ENCODE measurements at places on chromosomes 2 and 18. TPM values are rescaled to one million over a fixed set of nuclear protein-coding genes. Genes with fewer than 3 reads are reported as not detected.
A peak's percentile ranks its signal among the peaks of the same experiment; 100 is the strongest.

- no peaks in the 10 kb centered on the region for H3K4me1 ChIP-seq
- H3K27me3 ChIP-seq: no peaks in the 10 kb centered on the region
- no peaks in the 10 kb centered on the region for H3K36me3 ChIP-seq
- DNase-seq: no peak
- no peak overlapping the region for H3K27ac ChIP-seq
Observed at GRCh38 chr2:194730266-194730665, 926.8 kb upstream of the SLC39A10 start.

GRCh38 chr2:232235716-232236115 lies 142.8 kb upstream of the ALPP start:
- H3K27me3 ChIP-seq: no peaks in the 10 kb centered on the region
- peak overlapping the region; percentile 43 for H3K27ac ChIP-seq
- DNase-seq: no peak
- H3K4me3 ChIP-seq: no peak overlapping the region

- H3K4me1 ChIP-seq: no peaks in the 10 kb centered on the region
- no peak for DNase-seq
Observed at GRCh38 chr2:202965810-202966460, 48.7 kb upstream of the NBEAL1 start.

DNA sequence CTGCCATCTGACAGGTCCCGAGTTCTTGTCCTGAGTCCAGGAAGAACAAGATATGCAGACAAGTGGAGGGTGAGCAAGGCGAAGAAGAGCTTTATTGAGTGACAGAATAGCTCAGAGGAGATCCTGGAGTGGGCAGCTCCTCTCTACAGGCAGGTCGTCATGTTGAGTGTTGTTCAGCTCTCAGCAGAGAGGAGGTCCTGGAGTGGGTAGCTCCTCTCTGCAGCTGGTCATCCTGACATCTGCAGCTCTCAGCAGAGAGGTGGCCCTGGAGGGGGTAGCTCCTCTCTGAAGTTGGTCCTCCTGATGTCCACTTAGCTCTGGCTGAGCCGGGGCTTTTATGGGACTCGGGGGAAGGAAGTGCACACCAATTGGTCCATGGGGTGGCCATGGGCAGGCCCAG lies 90.4 kb downstream of the ATAD2B start:
- peaks cover 7% of the 10 kb centered on the region for H3K36me3 ChIP-seq
- no peak for DNase-seq
- H3K27me3 ChIP-seq: no peaks in the 10 kb centered on the region
- no peak overlapping the region for H3K4me3 ChIP-seq
- peaks cover 4% of the 10 kb centered on the region for H3K4me1 ChIP-seq

DNA sequence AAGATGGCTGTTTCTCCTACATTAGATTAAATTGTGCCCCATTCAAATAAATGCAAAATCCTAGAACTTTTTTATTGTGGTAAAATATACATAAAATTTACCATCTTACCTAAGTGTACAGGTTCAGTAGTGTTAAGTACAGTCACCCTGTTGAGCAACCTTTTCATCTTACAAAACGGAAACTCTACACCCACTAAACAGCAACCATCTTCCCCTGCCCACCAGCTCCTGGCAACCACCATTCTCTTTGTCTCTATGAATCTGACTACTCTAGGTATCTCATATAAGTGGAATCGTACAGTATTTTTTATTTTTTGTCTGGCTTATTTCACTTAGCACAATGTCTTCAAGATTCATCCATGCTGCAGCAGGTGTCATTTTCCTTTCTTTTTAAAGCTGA lies 53.0 kb downstream of the ASXL2 start:
- no peak overlapping the region for H3K27ac ChIP-seq
- H3K36me3 ChIP-seq: peaks cover 5% of the 10 kb centered on the region
- H3K4me3 ChIP-seq: no peak overlapping the region
- DNase-seq: peak; percentile 41
- peaks cover 63% of the 10 kb centered on the region for H3K4me1 ChIP-seq

DNA sequence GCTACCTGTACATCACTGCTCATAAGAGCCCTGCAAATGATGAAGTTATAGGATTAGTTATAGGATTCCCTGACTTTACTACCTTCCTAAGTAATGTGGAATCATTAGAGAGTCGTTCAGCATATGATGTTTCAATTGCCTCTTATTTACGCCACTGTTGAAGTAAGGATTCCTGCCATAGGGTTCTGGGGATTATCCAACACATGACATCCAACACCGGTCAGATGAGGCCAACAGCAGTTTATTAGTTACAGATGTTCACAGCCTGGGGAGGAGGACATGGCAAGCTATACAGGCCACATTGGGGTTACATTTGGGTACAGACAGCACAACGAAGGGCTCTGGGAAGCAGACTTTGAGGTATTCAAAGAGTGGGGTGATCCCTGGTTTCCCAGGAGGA lies 134.1 kb upstream of the MC4R start:
- H3K36me3 ChIP-seq: no peaks in the 10 kb centered on the region
- H3K4me3 ChIP-seq: no peak overlapping the region
- no peaks in the 10 kb centered on the region for H3K27me3 ChIP-seq
- DNase-seq: no peak

DNA sequence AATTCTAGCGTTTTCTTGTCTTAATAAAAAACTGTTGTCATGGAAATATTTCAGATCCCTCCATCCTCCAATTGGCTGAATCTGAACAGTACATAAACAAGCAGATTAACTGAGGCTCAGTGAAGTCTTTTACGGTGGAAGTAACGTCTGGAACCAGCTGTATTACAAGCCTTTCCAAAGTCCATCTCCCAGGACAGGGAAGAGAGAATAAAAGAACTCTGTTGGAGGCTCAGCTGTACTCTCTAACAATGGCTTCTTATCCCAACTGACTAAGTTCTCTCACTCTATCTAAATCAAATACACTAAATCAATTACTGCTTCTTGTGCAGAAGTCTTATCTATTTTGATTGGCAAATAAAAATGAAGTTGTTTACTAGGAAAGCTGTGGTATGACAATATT lies 19.9 kb upstream of the NEDD4L start:
- H3K4me3 ChIP-seq: no peak overlapping the region
- H3K36me3 ChIP-seq: no peaks in the 10 kb centered on the region
- no peaks in the 10 kb centered on the region for H3K27me3 ChIP-seq
- DNase-seq: no peak
- H3K4me1 ChIP-seq: no peaks in the 10 kb centered on the region
- no peak overlapping the region for H3K27ac ChIP-seq

- no peak for DNase-seq
- peaks cover 2% of the 10 kb centered on the region for H3K4me1 ChIP-seq
- no peak overlapping the region for H3K4me3 ChIP-seq
- no peak overlapping the region for H3K27ac ChIP-seq
Observed at GRCh38 chr2:180324182-180324581, 317.1 kb upstream of the CWC22 start.

Gene ITGB6
- not detected for total RNA-seq

Gene IL36A
- 2.1 TPM for total RNA-seq

Gene LRRTM4
- not detected for total RNA-seq
